ENCODE measurements at places on chromosomes 11 and 22. TPM values are rescaled to one million over a fixed set of nuclear protein-coding genes. Genes with fewer than 3 reads are reported as not detected.

The FRMD8 gene
- total RNA-seq, result 45.2 TPM

The GPR83 gene
- not detected for total RNA-seq

The THRSP gene
- 0.56 TPM for total RNA-seq

The OR52A1 gene
- not detected for total RNA-seq

The GAB4 gene
- not detected for total RNA-seq

The SOX6 gene
- 0.27 TPM for total RNA-seq

The IGLL1 gene
- total RNA-seq, result not detected

The DERL3 gene
- total RNA-seq, result 2.5 TPM

DNA sequence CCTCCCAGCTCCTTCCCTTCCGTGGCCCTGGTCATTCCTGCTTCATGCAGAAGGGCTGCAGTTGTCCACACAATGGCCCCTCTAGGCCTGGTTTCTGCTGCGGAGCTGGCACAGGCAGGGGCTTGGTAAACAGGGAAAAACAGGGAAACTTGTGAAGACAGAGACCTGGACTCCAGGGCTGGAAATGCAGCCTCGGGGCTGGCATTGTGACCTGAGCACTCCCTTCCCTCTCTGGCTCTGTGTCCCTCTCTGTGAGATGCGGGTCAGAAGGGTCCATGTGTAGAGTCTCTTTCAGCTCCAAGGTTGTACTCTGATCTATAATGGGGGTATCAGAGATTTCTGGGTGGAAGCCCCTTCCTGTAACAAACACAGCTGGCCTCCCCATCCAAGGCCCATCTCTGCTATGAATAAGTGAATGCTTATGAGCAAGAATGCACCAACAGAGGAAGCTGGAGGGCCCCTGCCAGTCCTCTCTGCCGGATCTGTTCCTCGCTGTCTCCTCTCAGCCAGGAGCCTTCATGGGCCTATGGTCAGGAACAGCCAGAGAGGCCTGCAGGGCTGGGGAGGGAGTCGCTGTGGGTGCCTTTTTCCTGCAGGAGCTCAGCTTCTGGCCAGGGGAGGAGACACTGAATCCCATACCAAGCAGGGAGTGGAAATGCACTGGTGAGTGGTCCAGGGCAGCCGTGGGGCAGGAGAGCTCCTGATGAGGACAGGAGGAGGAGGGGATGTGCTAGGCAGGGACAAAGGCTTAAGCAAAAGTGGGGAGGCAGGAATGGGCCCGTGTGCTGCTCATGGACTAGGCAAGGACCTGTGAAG, 6.7 kb upstream of the DERL3 start:
- no peak for DNase-seq

GRCh38 chr11:47466201-47466600, 17.3 kb upstream of the RAPSN start:
- no peak for DNase-seq

DNA sequence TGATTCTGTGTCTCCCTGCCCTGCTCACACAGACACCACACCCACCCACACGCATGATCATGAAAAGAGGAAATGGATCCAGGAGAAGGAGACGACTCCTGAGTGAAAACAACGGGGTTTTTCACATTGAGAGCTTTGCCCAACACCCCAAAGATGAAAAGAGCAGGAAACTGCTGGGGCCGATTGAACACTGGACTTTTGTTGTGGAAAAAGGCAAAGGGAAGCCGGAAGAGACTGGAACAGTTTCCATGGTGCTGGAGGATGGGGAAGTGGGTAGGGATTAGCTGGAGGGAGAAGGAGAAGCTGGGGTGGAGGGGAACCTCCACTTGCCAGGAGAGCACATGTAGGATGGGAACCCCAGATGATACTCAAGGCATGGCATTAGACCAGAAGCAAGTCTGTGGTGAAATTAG, 5.2 kb upstream of the SLC43A3 start:
- no peak for DNase-seq

- DNase-seq, result peak; percentile 61
Observed at GRCh38 chr11:19595840-19596751, 116.5 kb upstream of the NAV2 start.

GRCh38 chr11:82826526-82826925, 73.7 kb downstream of the PRCP start:
- DNase-seq, result no peak

GRCh38 chr11:76670485-76671236, at the start of gene LRRC32:
Gene LRRC32 (minus strand): TSS chr11:76670747. CDS start chr11:76665954, 4,793 bp downstream.
- no peak for DNase-seq

DNA sequence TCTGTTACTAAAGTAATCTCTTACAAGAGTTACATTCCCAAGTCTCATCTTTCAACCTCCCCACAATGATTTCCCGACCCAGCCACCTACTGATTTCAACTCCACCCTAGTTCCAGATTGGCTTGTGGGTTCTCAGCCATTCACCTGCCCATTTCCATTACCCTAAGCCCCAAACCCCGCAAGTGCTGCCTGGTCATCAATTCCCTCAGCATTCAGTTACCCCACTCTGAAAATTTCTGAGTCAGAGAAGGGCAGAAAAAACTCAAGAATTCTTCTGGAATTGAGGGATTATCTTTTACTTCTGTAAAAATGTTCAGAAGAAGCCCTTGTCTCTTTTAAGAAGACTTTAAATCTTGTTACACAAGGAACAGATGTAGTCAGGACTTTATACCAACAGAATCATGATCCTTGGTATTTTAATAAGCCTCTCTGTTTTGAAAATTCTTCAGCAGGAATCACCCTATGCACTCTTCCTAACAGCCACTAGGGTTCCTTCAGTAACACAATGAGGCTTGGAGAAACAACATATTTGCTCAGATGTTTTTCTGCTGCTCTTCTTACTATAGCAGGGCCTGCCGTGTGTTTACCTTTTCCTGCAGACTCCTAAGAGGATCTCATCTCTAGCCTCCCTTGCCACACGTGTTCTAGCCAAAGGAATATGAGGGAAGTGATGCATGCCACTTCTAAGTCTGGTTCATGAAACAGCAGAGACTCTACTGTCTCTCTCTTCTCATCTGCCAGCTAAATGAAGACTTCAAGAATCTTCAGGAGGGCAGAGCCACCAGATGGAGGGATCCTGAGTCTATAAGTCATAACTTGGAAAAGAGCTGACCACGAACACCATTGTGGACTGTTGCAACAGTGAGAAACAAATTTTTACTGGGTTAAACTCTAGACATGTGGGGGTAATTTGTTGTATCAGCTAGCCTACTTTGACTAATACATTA, 29.3 kb upstream of the PAMR1 start:
- no peak for DNase-seq

- no peak for DNase-seq
Observed at GRCh38 chr11:104219096-104219495, 55.1 kb upstream of the PDGFD start.

DNA sequence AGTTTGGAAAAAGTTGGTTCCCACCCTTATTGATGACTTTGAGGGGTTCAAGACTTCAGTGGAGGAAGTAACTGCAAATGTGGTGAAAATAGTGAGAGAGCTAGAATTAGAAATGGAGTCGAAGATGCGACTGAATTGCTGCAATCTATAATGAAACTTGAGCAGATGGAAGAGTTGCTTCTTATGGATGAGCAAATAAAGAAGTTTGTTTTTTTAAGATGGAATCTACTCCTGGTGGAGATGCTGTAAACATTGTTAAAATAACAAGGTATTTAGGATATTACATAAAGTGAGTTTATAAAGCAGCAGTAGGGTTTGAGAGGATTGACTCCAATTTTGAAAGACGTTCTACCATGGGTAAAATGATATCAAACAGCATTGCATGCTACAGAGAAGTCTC, 64.2 kb upstream of the GRK2 start:
- DNase-seq, result no peak

GRCh38 chr11:110479108-110480101, 49.7 kb downstream of the FDX1 start:
- no peak for DNase-seq

GRCh38 chr11:10990160-10990559, 132.3 kb upstream of the ZBED5 start:
- DNase-seq, result no peak

DNA sequence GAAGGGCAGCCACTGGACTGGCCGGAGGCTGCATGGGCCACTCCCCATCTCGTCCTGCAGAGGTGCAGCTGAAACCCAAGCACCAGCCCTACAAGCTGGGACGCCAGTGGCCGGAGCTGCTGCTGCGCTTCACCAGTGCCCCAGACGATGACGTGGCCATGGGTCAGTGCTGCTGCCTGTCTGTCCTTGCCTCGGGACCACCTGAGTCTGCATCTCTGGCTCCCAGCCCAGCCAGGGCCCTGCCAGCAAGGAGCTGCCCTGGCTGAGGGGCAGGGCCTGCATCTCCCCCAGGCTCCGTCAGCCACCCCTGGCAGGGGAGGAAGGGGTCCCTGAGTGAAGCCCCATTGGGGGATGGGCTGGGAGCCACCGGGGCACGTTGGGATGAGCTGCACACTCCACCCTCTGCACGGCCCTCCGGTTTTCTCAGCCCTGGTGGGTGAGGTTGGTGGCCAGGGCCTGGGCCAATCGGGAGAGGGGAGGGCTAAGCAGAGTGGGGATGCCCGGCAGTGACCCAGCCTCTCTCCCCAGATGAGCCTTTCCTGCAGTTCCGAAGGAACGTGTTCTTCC, 7.2 kb downstream of the FRMD8 start:
- DNase-seq, result no peak

DNA sequence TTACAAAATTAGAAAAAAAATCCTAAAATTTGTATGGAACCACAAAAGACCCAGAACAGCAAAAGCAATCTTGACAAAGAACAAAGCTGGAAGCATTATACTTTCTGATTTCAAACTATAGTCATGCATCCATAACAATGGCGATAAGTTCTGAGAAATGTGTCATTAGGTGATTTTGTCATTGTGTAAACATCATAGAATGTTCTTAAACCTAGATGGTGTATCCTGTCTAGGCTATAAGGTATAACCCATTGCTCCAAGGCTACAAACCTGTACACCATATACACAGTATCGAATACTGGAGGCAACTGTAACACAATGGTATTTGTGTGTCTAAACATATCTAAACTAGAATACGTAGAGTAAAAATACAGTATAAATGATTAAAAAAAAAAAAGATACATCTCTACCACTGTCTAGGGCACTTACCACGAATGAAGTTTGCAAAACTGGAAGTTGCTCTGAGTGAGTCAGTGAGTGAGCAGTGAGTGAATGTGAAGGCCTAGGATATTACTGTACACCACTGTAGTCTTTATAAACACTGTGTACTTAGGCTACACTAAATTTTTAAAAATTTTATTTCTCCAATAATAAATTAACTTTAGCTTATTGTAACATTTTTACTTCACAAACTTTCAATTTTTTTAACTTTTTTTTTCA, 18.1 kb upstream of the SC5D start:
- no peak for DNase-seq

DNA sequence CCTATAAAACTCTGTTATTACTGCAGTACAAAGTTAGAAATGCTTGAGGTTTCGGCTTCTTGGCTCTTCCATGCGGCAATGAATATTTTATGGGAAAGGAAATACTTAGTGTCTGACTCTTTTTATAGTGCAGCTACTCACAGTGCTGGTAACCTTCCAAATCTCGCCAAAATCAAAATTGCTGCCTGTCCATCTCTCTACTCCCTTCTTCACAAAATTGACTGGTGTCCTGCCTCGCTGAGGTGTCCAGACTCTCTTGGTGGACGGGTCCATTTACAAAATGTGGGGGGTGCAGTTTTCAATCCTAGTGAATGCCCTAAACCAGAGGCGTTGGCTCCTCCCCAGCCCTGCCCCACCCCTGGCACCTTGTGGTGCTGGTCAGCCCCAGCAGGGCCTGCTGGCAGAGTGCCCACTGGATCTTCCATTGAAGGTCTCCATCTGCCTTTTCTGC, 73.5 kb downstream of the ZBTB16 start:
- no peak for DNase-seq

GRCh38 chr22:30718491-30718890, 23.8 kb downstream of the OSBP2 start:
- DNase-seq, result no peak

DNA sequence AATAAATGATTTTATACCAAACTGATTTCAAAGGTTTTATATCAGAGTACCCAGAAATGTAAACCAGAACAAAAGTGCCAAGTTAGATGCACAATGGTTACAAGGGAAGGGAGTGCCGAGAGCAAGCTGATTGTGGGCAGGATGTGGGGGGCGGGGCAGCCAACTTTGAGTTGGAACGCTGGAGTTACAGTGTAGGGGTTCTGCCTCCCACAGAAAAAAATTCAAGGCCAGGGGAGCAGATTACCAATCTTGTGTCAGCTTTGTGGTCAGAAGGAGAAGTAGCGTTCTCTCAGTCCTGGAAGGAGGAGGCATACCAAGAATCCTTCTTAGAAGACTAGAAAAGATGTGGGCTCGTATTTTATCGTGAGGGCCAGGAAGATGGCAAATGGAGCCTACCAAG, 15.9 kb upstream of the POU2AF2 start:
- no peak for DNase-seq

- no peak for DNase-seq
Observed at GRCh38 chr11:103532133-103532788, 423.0 kb downstream of the DYNC2H1 start.

- DNase-seq, result no peak
Observed at GRCh38 chr22:31363885-31364465, 17.8 kb upstream of the PATZ1 start.

GRCh38 chr11:104462341-104462740, 298.4 kb upstream of the PDGFD start:
- no peak for DNase-seq

DNA sequence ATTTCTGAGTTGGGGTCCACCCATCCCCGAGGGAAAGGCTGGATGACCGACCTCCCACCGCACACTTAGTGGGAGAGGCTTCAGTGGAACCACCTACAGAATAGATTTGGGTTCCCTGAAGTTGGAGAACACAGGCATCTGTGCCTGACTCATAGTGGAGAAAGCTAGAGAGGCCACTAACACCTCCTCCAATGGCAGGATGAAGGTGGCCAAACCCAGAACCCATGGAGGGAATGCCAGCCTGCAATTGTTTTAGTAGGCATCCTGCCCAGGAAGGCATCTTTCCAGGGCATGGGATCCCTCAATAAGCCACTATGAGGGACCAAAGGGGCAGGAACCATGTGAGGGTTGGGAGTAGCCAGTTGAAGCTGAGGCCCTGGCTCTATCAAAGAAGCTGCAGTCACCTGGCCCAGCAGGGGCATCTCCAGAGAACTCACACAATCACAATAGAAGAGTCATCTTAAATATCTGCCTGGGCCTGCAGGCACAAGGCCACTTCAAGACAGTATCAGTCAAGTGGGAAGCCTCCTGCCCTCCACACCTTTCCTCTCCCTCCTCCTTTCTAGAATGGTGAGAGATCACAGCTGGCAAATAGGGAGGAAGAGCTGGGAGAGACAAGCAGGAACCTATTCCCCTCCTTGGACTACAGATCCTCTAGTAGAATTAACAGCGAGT, 124.1 kb upstream of the CSNK2A3 start:
- DNase-seq, result no peak

DNA sequence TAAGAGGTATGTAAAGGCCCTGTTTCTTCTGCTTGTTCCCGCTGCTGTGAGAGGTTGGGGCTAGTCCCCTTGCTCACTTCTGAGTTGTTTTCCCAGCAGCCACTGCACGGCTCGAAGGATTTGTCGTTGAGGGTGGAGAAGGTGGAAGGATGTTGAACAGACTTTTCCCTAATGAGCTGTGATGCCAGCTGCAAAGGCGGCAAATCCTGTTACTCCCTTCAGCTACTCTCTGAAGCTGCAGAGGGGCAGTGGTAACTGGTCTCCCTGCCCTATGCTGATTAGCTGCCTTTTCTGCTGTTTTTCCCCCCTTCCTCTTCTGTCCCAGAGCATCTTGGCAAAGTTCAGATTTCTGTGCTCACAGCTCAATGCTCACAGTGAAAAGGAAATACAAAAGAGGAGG, 90.4 kb upstream of the SLC25A18 start:
- DNase-seq, result no peak

GRCh38 chr22:29469755-29470154, 10.3 kb upstream of the NEFH start:
- DNase-seq, result no peak

Measured in thoracic aorta (tissue), 2 donors.